Central memory CD8-positive, alpha-beta T cell (primary cell): ENCODE measurements at places on chromosomes 3 and 15.

GRCh38 chr15:50970524-50970923 is 62.0 kb downstream of the AP4E1 start:
- no peak for DNase-seq

DNA sequence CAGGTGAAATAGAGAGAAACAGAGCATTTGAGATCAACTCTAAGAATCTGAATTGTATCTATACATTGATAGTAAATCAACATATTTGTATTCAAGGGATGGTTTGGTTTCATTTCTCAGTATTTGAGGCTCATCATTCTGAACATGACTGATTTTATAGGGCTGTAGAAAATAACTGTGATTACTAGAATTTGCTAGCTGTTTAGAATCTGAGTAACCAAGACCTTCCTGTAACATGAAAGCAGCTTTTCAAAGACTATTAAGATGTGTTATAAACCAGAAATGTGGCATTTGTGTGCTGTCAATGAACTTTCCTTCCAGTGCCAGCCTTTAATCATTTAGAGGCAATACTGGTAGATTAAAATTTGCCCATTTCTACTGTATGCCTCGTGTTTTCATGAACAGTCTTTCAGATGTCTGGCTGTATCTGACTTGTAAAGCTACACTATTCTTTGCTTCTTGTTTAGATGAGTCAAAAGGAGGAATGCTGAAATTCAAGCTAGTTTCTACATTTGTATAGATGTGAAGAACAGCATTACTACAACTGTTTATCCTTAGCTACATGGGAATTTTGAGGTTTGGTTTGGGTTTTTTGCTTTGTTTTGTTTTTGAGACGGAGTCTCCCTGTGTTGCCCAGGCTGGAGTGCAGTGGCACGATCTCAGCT is 137.3 kb upstream of the BHLHE40 start:
- DNase-seq = no peak

DNA sequence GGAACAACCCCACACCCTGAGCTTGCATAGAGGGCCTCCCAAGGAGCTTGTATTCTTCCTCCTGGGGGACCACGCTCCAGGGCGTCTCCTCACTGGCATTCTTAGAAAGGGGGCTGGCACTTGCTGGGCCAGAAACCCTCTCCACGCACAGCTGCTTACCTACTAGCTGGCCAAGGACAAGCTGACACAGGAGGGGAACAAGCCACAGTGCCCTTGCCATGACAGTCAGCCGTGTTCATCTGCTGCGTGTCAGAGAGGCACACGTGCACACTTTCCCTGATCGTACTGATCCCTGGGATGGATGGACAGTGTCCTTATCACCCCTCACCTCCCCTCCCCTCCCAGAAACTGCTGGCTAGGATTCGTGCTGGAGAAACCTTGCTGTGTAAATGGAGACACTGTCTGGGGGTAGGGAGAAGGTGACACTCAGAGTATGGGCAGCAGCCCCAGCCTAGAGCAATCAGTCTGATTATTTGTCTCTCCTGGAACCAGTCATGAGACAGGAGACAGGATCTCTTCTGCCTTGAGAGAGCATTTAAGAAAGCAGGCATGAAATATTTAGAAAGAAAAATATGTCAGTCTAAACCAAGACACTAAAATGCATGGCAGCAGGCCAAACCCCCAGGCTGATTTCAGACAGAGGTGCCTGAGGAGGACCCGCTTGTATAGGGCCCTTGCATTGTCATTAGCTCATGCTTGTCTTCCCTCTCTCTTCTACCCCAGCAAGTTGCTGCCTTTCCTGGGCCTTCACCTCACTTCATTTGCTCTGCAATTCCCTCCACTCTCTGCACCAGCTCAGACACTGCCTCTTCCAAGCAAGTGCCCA is 311.8 kb upstream of the TRIM42 start:
- DNase-seq = no peak

DNA sequence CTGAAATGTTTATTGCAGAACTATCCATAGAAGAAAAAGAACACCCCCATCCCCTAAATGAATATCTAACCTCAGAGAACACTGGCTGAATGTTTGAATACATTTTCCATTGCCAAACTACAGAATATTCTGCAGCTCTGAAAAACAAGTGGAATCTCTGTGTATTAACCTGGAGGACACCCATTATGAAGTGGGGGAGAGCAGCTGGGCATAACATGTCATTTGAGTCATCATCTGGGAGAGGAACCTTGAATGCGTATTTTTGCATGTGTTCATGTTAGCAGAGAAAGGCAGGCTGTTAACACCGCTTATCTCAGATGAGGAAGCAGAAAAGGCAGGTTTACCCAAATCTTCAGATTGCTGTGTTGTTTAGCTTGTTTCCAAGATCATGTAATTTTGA is 31.5 kb downstream of the ESYT3 start:
- no peak for DNase-seq

DNA sequence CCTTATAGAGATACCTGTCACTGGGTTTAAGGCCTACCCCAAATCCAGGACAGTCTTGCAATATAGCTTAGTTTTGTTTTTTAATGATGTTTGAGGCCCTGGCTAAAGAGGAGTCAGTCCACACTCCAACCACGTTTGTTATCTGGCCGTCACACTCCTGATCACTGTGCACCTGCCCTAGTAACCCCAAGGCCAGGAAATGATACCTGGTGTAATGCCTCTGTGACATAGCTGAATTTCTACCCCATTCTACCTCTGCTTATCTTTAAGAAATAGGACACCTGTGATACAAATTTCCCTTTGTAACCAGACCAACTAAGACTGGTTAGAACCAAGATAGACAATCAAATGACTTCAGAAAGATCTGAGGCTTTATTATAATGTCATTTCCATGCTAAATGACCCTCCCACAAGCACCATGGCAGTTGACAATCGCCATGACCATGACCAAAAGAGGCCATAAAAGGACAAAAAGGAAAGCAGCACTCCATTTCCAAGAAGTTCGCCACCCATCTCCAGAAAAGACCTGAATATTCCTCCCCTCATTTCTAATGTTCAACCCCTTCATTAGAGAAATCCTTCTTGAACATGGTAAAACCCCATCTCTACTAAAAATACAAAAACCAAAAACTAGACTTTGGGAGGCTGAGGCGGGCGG is 4.8 kb upstream of the RTP3 start:
- DNase-seq = no peak

GRCh38 chr3:102026656-102027055 is 177.3 kb downstream of the NFKBIZ start:
- no peak for DNase-seq

DNA sequence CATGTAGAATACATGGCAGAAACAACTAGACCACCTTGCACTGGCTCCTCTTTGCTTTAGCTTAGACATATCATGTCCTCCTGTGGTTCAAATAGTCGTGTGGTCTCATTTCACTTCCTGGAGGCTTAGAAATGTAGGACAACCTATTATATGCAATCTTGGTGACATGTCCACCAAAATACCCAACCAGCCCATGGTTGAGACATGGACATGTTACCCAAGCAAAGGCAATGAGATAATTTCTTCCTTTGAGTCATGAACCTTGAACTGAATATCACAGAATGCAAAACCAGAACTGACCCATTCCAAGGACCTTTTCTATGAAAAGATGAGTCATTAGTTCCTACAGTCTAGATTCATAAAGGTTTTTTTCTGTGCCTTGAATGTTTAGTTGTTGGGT is 309.0 kb upstream of the MDFIC2 start:
- DNase-seq = no peak

DNA sequence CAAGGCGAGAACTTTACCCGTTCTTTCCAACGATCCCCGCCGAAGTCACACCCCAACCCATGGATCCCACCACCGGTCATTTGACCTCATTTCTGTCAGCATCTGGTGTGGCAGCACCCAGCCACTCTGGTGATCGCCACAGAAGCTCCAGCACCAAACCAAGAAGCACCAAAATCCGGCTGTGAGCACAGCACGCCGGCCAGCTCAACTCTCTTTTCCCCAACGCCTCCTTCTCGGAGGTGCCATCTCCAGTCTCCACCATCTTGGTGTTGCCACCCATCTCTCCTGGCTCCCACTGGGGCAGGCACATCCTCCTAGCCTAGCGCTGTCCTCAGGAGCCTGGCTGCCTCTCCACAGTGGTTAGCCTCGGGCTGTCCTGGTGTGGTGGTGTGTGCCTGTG is 6.5 kb downstream of the MUC4 start:
- no peak for DNase-seq

DNA sequence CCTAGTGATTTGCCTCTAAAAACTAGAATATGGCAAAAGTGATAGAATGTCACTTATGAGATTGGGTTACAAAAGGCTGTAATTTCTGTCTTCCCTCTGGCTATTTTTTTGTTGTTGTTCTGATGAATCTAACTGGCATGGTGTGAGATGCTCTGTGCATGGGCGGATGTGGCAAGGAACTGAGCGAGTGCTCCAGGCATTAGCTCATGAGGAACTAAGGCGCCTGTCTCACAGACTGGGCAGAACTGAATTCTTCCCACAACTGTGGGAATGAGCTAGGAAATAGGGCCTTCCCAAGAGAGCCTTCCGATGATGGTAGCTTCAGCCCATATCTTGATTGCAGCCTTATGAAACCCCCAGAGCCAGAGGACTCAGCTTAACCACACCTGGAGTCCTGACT is 222.5 kb downstream of the NR2F2 start:
- DNase-seq = no peak
